ENCODE measurements at places on chromosomes 5 and 9.

DNA sequence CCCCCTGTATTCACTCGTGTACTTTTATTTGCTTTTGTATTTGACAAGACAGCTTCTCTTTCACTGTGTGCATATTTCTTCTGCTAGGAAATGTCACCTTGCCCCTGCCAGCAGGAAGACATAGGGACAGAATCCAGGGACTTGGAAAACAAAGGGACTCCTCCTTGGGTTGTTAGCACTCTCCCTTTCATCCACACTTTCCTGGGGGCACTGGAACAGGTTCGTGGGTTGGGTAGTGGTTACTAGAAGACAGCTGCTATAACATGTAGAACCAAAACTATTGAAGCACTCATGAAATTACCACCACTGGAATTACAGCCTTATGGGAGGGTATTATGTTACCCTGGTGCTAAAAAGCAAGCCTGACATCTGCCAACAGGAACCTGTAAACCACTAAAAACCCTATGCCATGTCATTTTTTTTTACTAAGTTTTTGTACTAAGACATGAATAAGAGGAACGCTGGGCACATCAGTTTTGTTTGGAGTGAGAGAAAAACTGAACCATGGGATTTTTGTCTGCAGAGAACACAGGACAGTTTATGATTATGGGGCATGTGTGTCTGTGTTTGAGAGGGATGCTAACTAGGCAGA is 4.7 kb upstream of the CCL28 start:
- DNase-seq, result no peak

DNA sequence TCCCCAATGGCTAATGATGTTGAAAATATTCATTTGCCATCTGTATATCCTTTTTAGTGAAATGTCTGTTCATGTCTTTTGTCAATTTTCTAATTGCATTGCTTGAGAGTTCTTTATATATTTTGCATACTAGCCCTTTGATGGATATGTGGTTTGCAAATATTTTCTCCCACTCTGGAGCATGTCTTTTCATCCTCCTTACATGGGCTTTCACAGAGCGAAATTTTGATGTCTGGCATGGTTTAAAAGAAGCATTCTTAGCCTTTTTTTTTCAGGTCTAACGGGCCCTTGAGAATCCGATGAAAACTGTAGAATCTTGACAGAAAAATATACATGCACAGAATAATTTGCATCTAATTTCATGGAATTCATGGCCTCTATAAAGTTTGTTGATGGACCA is 44.7 kb downstream of the ARHGEF28 start:
- DNase-seq, result no peak

DNA sequence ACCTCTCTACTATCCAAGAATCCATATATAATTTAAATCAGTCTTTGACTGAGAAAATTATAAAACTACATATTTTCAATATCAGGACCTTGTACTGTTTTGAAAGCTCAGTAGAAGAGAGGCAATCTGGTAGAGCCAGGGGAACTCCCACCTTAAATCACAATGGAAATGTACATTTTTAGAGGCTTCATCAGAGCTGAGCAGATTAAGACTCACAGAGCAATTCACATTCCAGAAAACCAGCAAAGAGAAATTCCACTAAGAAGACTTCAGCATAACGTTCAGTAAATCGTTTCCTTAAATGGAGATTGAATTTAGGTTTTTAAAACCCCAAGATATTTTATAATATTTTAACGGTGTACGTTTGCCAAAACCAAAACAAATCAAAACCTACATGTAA is 227.8 kb upstream of the TRPM3 start:
- no peak for DNase-seq

DNA sequence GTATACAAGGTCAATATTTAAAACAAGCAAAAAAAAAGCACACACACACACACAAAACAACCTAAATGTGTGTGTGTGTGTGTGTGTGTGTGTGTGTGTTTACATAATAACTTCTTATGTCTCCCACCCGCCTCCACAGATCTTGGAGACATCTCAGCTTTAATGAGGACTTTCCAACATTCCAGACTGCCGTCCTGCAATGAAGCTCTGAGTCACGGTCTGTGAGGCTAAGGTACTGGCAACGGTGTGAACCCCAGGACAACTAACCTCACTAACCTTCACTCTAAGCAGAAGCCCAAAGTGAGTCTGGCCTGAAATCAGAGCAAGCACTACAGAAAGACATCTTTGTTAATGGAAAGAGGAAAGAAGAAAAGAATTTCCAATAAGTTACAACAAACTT is 22.3 kb downstream of the ZNF474 start:
- no peak for DNase-seq

- DNase-seq, result peak; percentile 67
Measured at GRCh38 chr9:3467593-3468219, 58.1 kb downstream of the RFX3 start.

GRCh38 chr5:142023836-142024235 is 11.0 kb upstream of the GNPDA1 start:
- DNase-seq, result no peak

GRCh38 chr9:134631881-134632280 is 9.7 kb upstream of the COL5A1 start:
- DNase-seq, result no peak

- DNase-seq, result no peak
Measured at GRCh38 chr9:129698254-129698757, 32.9 kb downstream of the PRRX2 start.

- DNase-seq, result peak; percentile 62
Measured at GRCh38 chr5:112757468-112758208, 20.0 kb downstream of the APC start.

- no peak for DNase-seq
Measured at GRCh38 chr9:13900449-13900848, 413.5 kb downstream of the NFIB start.

DNA sequence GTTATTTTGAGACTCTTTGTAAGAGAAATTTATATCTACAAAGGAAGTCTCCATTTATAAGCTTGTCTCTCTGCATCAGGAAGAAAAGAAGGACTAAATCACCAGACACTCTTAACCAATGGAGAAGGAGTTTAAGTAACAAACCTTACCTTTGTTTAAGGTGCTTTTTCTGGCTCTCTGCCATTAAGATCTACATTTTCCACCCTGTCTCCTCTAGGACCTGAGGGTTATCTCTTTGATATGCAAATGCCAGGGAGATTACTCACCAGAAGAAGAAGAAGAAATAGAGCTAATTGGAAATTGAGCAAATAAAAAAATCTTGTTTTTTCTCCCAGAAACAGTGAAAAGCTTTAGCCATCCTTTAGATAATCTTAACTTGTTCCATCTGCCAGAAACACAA is 60.9 kb downstream of the CDKN2A start:
- DNase-seq, result no peak

- no peak for DNase-seq
Measured at GRCh38 chr9:87720173-87720572, 5.7 kb upstream of the CTSL start.

GRCh38 chr5:20245432-20245974 is 257.5 kb upstream of the CDH18 start:
- DNase-seq, result no peak

DNA sequence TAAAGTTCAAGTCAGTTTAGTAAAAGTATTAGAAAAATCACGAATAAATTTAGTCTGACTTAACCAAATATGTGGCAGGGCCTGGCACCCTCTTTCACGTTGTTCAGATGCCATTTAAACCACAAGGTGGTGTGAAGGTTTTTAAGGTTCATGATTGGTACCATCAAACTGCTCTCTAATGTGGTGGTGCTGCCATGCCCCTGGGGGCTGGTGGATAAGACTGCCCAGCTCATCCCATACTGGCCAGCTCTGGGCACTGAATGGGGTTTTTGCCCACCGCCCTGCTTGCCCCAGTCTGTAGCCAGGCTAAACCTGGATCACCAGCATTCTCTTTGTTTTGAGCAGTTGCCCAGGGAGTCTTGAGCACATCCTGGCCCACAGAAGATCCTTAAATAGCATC is 159.3 kb downstream of the GABBR2 start:
- DNase-seq, result no peak

- no peak for DNase-seq
Measured at GRCh38 chr5:90941002-90941720, 382.6 kb downstream of the ADGRV1 start.

GRCh38 chr5:133034064-133034463 is 7.7 kb upstream of the ZCCHC10 start:
- DNase-seq, result no peak

DNA sequence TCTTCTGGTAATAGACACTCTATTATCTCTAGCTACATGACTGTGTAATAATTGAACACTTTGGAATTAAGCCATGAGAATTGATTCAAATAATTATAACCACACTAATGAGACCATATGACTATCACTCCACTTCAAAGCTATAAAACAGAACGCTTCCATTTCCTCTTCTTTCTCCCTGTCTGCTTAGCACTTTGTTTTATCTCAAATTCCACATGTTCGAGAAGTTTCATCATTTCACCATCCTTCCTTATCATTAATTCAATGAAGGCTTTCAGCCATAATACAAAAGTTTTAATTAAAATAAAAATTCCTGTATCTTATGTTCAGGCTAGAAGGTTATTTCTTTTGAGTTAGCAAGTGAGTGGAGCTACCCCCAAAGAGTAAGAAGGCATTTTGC is 7.4 kb upstream of the DCTN4 start:
- DNase-seq, result no peak

GRCh38 chr5:80364892-80365291 is 43.0 kb upstream of the ZFYVE16 start:
- no peak for DNase-seq

- no peak for DNase-seq
Measured at GRCh38 chr9:110526426-110526825, 53.1 kb downstream of the SVEP1 start.

GRCh38 chr5:87136733-87137132 is 130.9 kb upstream of the RASA1 start:
- DNase-seq, result no peak

DNA sequence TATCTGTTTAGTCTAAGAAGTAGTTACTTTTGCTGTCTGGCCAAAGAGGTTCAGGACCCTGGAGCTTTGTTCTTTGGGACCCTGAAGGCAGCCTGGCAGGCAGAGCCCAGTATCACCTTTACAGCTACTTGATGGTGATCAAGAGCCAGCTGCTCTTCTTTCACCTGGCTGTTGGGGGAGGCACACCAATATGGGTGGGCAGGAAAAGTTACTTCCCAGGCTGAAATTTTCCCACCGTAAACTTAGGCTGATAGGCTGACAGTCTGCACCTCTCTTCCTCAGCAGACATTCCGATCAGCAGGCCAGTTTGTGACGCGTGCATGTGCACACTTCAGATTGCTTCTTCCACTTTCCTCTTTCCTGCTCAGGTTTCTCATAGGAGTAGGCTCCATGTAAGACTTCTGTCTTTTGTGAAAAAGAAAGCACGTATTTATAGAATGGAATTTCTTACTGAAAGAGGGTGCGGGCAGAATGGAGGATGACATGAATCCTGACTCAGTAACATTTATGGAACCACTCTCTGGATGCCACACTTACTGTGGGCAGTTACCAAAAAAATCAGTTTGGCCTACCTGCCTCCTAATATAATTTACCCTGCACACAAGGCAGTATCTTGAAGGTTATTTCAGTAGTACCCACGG is 223.9 kb upstream of the DMRT1 start:
- DNase-seq, result no peak

GRCh38 chr5:58708456-58708855 is 125.6 kb downstream of the RAB3C start:
- DNase-seq, result no peak

- DNase-seq, result no peak
Measured at GRCh38 chr5:154753792-154754191, 1.4 kb upstream of the LARP1 start.

- DNase-seq, result no peak
Measured at GRCh38 chr5:96024683-96025475, 63.2 kb upstream of the ELL2 start.

DNA sequence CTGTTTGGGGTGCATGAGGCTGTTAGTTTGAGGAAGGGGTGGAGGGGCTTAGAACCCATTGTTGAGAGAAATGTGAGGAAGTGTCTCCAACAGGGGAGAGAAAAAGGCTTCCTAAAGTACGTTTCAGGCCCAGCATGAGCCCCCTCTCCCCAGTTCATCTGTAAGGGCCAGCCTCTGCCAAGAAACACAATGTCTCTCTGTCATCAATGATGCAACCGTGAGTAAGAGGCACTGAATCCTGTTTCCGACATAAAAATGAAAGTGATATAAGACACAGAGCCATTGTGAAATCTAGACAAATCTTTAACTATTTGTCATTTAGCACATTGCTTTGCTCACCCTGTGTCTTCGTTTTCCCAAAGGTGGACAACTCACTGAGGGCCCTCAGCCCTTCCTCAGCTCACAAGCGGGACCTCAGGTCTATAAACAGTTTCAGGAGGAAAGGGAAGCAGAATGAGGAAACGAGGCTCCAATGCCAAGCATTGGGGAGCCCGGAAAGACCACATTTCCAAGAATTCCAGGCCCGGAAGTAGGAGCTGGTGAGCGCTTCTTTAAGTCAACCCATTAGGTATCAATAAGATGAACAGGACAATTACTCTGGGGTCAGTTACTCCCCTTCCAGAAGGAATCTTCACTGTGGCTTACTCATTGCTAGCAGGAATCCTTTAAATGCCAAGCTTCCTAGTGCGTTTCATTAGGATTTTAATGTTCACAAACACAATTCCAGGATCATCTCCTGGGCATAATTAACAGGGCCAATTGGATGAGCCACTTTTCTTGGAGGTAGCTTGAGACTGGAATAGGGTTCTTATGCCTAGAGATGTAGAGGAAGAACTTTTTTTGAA is 59.0 kb upstream of the KLF4 start:
- DNase-seq, result peak; percentile 14

DNA sequence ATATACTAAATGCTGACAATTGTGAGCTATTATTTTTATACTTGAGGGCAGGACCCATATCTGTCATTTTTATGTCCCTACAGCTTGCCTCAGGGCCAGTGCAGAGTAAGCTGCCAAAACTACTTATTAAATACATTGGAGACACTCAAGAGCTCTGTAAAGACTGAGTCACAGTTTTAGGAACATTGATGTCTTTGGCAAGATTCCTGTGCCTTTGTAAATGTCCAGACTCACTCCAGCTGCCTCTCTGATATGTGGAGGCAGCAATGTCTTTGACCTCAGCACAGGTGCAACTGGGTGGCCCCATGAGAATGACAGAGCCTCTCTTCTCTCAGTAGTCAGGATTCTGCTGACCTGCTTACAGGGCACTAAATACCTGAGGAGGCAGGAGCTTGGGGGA is 363.2 kb downstream of the OSTF1 start:
- no peak for DNase-seq

DNA sequence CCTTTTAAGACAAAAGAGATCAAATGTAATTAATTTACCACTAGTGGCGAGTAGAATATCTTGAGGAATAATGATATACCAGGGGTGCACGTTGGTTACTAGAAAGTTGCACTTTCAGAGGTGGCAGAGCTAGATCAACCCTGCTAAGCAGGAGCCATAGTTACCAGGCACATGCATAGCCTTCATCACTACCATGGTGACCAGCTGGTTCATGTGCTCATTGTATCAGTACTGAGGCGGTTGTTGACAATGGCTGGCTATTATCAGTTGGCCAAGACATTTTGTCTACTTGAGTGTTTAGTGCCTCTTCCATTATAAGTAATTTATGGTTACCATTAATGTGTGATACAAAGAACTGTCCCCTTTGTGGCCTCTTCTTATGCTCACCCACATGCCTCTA is 201.2 kb downstream of the FGF10 start:
- no peak for DNase-seq

GRCh38 chr9:117926031-117926658 is 221.9 kb downstream of the TLR4 start:
- DNase-seq, result no peak
